ENCODE measurements at places on chromosomes 3 and 15.

- DNase-seq, result no peak
Measured at GRCh38 chr15:62547584-62547983, 382.5 kb upstream of the C2CD4B start.

DNA sequence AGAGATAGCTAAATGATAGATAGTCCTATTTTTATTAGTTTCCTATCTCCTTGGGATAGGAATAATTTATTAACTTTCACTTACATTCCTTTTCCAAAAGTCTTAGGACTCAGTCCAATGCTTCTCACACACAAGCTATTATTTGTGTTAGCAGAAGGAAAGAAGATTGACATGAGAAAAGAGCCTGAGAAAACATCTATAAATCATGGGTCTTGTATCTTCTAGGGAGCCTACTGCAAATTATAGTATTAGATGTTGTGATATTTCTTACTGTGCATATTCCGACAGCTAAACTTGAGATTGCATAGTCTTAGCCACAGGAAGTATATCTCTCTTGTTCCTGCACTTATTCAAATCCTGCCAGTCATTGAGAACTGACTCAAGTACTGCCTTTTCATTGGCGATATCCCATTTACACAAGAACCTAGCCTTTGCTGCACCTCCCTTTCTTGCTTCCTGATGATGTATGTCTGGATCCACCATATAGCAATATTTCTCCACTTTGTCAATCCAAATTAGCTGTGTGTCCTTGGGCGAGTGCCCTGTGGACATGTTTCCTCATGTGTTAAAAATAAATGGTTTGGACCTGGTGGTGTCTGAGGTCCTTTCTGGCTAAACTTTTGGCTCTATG, 245.1 kb upstream of the LMCD1 start:
- no peak for DNase-seq

GRCh38 chr3:29324180-29324651, 43.3 kb downstream of the RBMS3 start:
- no peak for DNase-seq

- peak; percentile 69 for DNase-seq
Measured at GRCh38 chr3:132659365-132660051, at the start of gene ACAD11. ACAD11 (minus strand) TSS chr3:132659809; CDS start chr3:132659751, 58 bp downstream.

DNA sequence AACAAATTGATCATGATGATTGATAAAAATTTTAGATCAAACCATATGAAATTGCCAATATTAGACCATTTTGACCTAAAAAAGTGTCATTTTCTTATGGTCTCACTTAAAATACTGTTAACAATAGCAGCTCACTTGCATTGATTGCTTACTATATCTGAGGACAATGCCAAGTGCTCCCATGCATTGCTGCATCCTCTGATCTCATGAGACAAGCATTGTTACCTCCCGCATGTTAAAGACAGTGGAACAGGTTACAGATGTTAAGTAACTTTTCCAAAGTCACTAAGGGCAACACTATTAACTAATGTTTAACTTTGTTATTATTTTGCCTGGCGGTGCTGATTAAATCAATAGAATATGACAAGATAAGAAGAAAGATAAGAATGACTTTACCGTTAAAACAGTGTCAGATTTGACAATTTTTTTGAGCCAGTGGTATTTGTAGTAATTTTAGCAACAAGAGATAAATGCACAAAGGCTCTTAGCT, 69.3 kb downstream of the PPM1L start:
- DNase-seq, result no peak

GRCh38 chr15:72968531-72968922, 83.7 kb upstream of the NEO1 start:
- DNase-seq, result no peak

GRCh38 chr15:93360976-93361375, 272.0 kb upstream of the RGMA start:
- DNase-seq, result no peak

DNA sequence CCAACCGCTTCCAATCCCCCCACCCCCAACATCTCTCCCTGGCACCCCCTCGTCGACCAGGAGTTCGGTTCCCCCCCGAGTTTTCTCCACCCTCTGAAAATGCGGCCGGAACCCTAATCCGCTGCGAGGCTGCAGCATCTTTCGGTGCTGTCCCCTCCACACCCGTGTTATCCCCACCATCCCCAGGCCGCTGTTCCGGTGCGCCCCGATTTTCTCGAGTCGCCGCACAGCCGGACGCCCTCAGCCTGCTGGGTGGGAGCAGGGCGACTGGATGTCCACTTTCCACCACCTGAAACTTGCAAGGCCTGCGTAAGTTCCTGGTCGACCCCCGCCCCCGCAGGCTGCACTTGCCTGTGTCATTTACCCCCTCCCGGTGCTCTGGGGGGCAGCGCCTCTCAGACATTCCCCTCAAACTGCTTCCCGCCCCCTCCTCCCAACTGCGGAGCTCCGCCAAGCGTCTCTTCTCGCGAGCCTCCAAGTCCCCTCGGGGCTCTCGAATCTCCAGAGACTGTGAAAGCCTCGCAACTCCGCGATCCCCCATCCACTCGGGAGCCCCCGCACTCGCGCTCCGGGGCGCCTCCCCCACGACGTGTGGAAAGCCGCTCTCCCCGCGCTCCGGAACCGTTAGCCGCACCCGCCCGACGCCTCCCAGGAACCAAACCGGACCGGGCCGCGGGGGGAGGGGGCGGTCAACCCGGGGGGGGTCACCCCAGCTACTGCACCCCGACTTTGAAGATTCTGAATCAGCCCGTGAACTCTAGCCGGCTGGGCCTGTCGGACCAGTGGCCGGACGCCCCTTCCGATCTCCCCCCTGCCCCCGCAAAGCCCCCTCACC, 566 bp downstream of the ETV5 start:
- peak; percentile 70 for DNase-seq

DNA sequence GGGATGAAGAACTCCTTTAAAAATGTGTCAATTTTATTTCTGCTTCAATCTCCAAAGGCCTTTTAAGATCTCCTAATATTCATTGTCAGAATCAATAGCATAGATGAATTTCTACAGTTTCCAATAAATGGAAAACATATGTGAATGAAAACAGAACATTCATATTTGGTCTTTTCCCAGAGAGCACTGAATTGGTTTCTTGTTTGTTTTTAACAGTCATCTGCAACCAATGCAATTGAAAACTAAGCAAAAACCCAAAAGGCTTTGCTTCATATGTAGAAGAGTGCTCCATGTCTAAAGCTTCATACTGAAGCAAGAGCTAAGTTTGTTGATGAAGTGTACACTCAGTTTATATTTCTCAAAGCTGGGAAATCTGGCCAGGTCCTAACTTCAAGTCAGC, 426.5 kb upstream of the CDIN1 start:
- DNase-seq, result no peak

DNA sequence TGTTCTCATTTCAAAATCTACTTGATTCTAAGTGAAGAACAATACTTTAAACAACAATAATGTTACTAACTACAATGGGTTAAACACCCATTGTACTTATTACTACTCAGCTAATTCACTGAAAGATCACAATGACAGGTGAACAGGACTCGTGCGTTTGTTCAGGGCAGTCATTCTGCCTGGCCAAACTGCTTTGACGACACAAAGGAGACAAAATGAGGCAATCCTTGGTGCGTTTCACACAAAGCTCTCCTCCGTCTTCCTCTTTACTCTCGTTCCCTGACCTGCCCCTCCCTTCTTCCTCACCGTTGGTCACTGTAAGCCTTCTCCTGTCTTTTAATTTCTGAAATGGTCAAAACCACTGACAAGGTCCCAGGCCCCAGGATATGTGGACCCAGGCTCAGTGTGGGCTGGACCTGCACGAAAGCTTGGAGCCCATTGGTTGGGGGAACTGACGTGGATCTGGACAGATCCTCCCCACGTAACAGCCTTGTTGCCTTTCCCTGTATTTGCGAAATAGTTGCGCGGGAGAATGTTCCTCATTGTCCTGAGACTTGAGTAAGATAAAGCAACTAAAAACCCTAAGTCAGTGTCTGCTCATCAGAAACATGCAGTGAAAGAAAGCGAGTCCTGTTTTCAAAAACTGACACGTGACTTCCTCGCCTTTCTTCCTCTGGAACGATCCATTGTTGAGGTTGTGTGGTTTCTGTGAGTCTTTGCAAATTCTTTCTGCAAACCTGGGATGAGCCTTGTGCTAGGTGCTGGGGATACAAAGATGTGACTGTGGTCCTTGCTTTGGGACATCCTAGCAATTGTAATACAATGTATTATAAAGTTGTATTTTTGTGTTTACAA, 147.1 kb upstream of the RGMA start:
- no peak for DNase-seq

Data from hypothalamus (tissue), 51 donors.